ENCODE measurements at places on chromosomes 16 and 17.

- DNase-seq: no peak
Measured at GRCh38 chr16:15523092-15523541, 88.7 kb downstream of the BMERB1 start.

DNA sequence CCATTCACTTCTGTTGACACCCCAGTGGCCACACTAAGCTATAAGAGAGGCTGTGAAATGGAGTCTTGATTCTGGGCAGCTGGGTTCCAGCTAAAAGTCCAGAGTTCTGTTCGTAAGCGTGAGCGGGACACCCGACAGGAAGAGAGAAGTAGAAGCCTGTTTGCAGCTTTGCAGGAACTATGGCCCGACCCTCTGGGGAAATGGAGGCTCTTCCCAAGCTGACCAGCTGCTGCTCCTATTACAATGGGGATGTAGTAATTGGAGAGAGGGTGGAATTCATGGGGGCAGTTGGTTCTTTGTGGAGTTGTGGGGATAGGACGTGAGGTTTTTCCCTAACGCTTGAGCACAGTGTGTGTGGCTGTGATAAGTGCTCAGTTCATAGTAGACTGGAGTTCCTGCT lies 28.4 kb downstream of the UBALD1 start:
- DNase-seq: no peak

GRCh38 chr16:11171757-11172299 lies 84.2 kb downstream of the SOCS1 start:
- no peak for DNase-seq

DNA sequence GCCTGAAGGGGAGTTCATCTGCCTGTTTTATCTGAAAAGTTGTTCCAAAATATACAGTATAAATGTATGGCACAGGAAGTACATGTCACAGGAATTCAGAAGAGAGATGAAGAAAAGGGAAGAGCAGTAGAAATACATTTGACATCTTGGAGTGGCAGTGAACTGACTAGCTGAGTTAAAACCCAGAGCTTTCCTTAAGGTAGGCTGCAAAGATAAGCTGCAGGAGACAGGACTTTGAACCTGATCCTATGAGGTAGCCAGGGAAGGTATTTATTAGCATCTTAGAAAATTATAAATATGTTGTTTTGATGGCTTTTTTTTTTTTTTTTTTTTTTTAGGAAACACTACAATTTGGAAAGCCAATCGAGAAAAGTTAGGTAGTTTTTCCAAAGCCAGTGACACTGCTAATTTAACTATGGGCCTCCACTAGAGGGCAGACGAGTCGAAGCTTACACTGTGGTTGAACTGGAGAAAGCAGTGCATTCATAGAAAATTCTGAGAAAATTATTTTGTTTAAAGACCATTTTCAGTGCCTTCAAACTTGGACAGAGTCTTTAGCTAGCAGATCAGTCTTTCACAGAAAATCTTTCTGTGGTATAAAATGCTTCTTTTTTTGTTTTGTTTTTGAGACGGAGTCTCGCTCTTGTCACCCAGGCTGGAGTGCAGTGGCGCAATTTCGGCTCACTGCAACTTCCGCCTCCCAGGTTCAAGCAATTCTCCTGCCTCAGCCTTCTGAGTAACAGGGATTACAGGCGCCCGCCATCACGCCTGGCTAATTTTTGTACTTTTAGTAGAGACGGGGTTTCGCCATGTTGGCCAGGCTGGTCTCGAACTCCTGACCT lies 122.3 kb downstream of the SSH2 start:
- peak; percentile 79 for DNase-seq

- no peak for DNase-seq
Measured at GRCh38 chr17:58060596-58061191, 22.5 kb upstream of the DYNLL2 start.

- DNase-seq: no peak
Measured at GRCh38 chr17:78534492-78535272, 42.5 kb downstream of the DNAH17 start.

GRCh38 chr16:75265911-75266701 lies 14.7 kb upstream of the BCAR1 start:
- no peak for DNase-seq

Data from activated CD8-positive, alpha-beta memory T cell treated with anti-CD3 and anti-CD28 coated beads for 24 hours (primary cell).